ENCODE measurements at places on chromosomes 6 and 20. TPM values are rescaled to one million over a fixed set of nuclear protein-coding genes. Genes with fewer than 3 reads are reported as not detected.

- no peaks in the 10 kb centered on the region for H3K36me3 ChIP-seq
- no peak for DNase-seq
- peaks cover 15% of the 10 kb centered on the region for H3K4me1 ChIP-seq
- no peak overlapping the region for H3K27ac ChIP-seq
Measured at GRCh38 chr20:24936526-24937407, 12.3 kb upstream of the CST7 start.

GRCh38 chr6:129059650-129060049, 176.7 kb downstream of the LAMA2 start:
- no peaks in the 10 kb centered on the region for H3K36me3 ChIP-seq
- H3K27ac ChIP-seq = no peak overlapping the region
- H3K4me3 ChIP-seq = no peak overlapping the region
- DNase-seq = no peak
- H3K27me3 ChIP-seq = no peaks in the 10 kb centered on the region
- H3K4me1 ChIP-seq = no peaks in the 10 kb centered on the region

GRCh38 chr6:133512410-133513016, 271.4 kb downstream of the EYA4 start:
- no peaks in the 10 kb centered on the region for H3K27me3 ChIP-seq
- H3K4me1 ChIP-seq = no peaks in the 10 kb centered on the region

DNA sequence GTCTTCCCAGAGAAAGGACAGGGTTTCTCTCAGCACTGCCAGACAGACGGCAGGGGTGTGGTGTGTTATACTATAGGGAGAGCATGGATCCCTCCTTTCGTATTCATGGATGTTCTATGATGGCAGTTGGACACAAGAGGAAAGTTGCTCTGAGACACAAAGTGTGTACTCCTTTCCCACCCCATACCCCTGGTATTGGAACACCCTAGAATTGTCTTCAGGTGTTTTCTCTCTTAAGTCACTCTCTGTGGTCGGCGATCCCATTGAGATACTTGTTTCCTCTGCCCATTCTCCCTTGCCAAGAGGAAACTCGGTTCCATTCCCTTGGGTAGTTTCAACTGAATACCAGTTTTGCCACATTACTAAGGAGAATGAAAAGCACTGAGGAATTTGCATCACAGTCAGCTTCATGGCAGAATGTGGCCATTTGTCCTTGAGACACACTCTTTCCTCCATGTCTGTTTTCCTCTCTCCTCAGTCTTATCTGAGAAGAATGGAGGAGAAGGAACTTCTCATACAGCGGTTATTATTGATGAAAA, 53.4 kb downstream of the RNF182 start:
- no peaks in the 10 kb centered on the region for H3K4me1 ChIP-seq
- no peak overlapping the region for H3K4me3 ChIP-seq
- no peak for DNase-seq

- no peak overlapping the region for H3K4me3 ChIP-seq
- H3K4me1 ChIP-seq = no peaks in the 10 kb centered on the region
- no peaks in the 10 kb centered on the region for H3K36me3 ChIP-seq
- no peak overlapping the region for H3K27ac ChIP-seq
Measured at GRCh38 chr20:61573415-61574305, 321.6 kb downstream of the CDH4 start.

- H3K27ac ChIP-seq = no peak overlapping the region
- no peaks in the 10 kb centered on the region for H3K27me3 ChIP-seq
- no peak for DNase-seq
- H3K36me3 ChIP-seq = no peaks in the 10 kb centered on the region
Measured at GRCh38 chr6:146931214-146931613, 273.0 kb upstream of the STXBP5 start.

DNA sequence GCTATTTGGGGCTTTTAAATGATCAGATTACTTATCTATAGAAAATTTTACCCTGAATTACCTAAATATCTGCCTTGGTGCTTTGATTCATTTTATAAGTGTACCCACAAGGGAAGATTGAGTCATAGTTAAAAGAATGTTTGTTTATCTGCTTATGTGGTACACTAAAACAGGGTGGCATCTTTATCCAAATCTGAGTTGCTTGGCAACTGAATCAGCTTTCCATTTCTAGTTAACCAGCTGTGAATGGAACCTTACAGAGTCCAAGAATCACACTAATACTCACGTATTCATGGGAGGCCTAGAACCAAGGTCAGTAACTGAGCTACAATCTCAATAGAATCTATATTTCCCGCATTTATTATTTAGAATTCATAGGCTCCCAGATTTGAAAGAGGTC, 44.0 kb upstream of the CAP2 start:
- H3K27ac ChIP-seq = 0 out of 2 replicates have a peak overlapping the region, but pooled peaks have one; percentile 14
- peaks cover 22% of the 10 kb centered on the region for H3K4me1 ChIP-seq
- DNase-seq = peak; percentile 87
- H3K4me3 ChIP-seq = no peak overlapping the region
- no peaks in the 10 kb centered on the region for H3K36me3 ChIP-seq

DNA sequence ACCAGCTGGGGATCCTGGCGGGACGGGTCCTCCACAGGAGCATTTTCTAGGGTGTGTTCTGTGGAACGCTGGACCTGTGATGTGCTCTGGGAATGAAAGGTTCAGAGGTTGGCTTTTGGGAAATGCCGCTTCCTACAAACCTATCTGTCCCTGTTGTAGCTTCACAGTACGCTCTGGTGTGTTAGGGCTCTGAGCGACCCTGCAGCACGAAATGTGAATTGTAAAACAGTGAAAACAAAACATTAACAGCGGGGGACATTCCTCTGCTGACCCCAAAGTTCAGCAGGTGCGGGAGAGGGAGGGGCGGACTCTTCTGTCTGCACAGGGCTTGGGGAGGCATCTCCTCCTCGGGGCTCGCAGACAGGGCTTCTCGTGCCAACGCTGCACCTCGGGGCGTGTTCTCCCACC, 155.9 kb downstream of the NRN1 start:
- H3K27me3 ChIP-seq = peaks cover 79% of the 10 kb centered on the region
- no peak overlapping the region for H3K4me3 ChIP-seq
- no peaks in the 10 kb centered on the region for H3K4me1 ChIP-seq
- no peak for DNase-seq
- no peak overlapping the region for H3K27ac ChIP-seq
- no peaks in the 10 kb centered on the region for H3K36me3 ChIP-seq

DNA sequence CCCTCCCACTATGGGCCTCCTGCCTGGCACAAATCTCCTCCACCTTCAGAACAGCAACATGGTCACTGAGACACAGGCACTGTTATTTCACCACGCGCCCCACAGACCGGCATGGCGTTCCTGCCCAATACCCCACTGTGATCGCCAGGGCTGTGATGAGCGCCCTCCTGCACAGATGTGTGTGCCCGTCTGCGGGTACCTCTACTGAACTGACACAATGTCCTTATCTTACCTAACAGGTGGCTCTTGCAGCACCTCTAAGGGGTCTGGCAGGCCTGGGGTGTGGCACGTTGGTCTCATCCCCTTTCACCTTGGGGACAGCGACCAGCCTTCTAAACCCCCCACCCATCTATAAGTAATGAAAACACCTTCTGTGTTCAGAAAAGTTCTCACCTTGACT, 64.2 kb downstream of the STAU1 start:
- H3K27ac ChIP-seq = no peak overlapping the region
- H3K27me3 ChIP-seq = no peaks in the 10 kb centered on the region
- no peaks in the 10 kb centered on the region for H3K4me1 ChIP-seq
- no peak overlapping the region for H3K4me3 ChIP-seq
- DNase-seq = no peak
- H3K36me3 ChIP-seq = peaks cover 50% of the 10 kb centered on the region

- H3K27ac ChIP-seq = no peak overlapping the region
- H3K27me3 ChIP-seq = no peaks in the 10 kb centered on the region
- peaks cover 15% of the 10 kb centered on the region for H3K36me3 ChIP-seq
- H3K4me1 ChIP-seq = peaks cover 15% of the 10 kb centered on the region
- no peak for DNase-seq
- no peak overlapping the region for H3K4me3 ChIP-seq
Measured at GRCh38 chr6:105364243-105364642, 38.6 kb downstream of the PREP start.

DNA sequence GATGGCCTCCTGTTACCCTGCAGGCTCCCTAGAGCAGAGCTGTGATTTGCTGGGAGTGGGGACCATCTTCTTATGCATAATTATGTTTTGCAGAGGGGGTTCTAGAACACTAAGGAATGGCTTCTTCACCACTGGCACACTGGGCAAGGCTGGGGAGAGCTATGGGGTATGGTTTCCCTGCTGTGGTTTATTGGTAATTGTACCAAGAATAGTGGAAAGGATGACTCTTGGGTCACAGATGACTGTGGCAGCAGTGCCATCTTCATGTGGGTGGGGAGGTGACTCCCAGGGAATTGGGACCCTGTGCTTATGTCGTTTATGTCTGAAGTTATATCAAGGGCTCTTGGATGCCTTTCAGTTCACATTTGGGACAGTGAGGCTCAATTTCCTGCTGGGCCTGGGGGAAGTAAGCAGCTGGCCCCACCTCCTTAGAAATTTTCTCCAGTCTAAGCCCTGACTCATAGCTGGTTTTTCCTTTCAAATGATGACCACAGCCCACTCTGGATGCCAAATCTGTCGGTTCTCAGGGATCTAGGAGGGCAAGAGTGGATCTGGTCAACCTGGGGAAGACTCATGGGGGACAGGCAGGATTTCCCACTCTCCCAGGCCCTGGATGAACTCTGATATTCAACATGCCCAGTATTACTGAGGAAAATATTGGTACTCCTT, 230.8 kb downstream of the LRFN2 start:
- DNase-seq = no peak
- H3K4me1 ChIP-seq = no peaks in the 10 kb centered on the region
- no peak overlapping the region for H3K4me3 ChIP-seq

GRCh38 chr6:147176795-147177194, 27.4 kb upstream of the STXBP5 start:
- H3K4me3 ChIP-seq = no peak overlapping the region
- H3K36me3 ChIP-seq = no peaks in the 10 kb centered on the region
- H3K27me3 ChIP-seq = no peaks in the 10 kb centered on the region

SLC26A8 gene
- total RNA-seq = not detected

KCNQ5 gene
- not detected for total RNA-seq

NUP153 gene
- total RNA-seq = 48.3 TPM

IRF4 gene
- 0.15 TPM for total RNA-seq
